ENCODE measurements at places on chromosomes 16 and 17.

DNA sequence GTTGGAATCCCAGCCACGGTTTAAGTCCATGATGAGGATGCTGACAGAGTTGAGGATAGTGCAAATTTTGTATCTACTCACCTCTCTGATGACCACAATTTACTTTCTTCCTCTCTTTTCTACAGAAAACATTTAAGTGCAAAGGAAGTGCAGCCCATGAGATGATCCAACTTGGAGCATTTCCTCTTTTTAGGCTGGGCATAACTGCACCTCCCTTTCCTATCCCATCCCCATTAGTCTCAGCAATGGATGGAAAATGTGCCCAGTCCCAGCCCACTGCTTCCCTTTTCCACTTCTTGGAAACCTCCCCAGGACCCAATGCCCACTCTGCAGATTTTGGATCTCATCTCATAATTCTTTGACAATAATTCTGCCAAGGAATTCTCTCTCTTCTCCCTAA, 16.6 kb upstream of the CCL8 start:
- no peak for DNase-seq

- no peak for DNase-seq
These were observed 24.4 kb downstream of the YWHAE start for GRCh38 chr17:1375615-1376014.

- no peak for DNase-seq
These were observed 171.4 kb downstream of the SEC14L1 start for GRCh38 chr17:77312061-77312701.

GRCh38 chr17:15649861-15650421, 30.4 kb upstream of the FBXW10B start:
- DNase-seq, result peak; percentile 31

GRCh38 chr16:86929057-86929871, 350.9 kb downstream of the FOXL1 start:
- no peak for DNase-seq

- DNase-seq, result no peak
These were observed 40.4 kb downstream of the CFDP1 start for GRCh38 chr16:75392906-75393305.

DNA sequence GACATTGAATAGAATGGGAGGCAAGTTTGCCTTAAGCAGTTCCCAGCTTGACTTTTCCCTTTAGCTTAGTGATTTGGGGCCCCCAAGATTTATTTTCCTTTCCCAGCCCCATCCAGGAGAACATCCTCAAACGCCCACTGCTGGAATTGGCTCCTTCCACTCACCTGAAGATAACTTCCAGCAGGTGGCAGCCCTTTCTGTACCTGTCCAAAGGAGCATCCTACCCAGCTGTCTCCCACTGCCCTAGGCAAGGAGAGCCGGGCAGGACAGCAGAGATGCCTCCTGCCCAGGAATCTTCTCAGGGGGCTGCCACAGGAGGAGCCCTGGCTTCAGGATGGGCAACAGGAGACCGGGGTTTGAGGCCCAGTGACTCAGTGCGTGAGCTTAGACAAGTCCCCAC, 6.4 kb downstream of the CACNG5 start:
- no peak for DNase-seq

- DNase-seq, result peak; percentile 70
These were observed 713 bp downstream of the COX11 start for GRCh38 chr17:54967621-54968261.

GRCh38 chr16:10266809-10267208, 84.6 kb upstream of the GRIN2A start:
- no peak for DNase-seq

DNA sequence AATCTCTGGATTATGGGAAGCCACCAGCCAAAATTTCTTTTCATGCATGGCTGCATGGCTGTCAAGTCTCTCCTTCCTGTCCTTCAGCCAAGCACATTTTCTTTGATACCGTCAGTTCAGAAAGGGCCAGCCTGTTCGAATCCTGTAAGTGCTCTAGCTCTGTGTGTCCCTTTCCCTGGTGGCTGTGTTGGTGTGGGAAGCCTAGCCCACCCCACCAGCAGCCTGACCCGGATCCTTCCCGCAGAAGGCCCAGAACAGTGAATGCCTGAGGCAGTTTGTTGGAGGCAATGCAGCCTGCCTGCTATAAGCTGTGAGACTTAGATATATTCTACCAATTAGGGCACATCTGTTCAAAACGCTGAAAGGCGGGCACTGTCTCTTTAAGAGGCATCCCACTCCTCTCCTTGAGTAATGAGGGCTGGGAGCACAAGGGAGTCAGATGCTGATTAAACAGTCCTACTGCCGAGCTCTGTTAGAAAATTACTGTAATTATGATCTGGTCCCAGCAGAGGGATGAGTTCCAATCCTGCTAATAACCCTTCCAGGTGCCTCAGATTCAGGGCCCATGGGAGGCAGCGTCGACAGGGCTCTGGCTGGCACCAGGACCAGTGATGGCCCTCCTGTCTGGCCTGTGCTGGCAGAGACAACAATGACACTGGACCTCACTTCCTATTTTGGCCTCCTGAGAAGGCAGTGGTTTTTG, 18.4 kb downstream of the SNX11 start:
- no peak for DNase-seq

- no peak for DNase-seq
These were observed 101.0 kb upstream of the SHISA6 start for GRCh38 chr17:11140043-11140442.

DNA sequence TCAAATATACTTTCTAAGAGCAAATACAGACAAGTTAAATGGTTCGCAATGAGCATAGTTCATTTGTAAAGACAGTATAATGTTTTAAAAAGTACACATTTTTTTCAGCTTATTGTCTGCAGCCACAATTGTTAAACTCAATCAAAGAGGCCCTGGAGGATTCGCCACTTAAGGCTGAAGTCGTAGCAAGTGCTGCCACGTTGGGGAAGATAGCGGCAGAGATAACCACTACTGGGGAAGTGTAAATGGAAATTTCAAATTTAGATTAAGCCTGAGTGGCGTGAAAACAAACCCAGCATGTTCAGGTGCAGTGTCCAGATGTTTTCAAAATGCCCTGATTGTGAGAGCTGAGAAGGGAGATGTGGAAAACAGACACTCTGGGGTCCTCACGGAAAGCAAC, 8.4 kb downstream of the PMP22 start:
- no peak for DNase-seq

GRCh38 chr17:15112846-15113617, 152.1 kb downstream of the PMP22 start:
- no peak for DNase-seq

GRCh38 chr17:55783684-55784245, 32.9 kb downstream of the PCTP start:
- no peak for DNase-seq

DNA sequence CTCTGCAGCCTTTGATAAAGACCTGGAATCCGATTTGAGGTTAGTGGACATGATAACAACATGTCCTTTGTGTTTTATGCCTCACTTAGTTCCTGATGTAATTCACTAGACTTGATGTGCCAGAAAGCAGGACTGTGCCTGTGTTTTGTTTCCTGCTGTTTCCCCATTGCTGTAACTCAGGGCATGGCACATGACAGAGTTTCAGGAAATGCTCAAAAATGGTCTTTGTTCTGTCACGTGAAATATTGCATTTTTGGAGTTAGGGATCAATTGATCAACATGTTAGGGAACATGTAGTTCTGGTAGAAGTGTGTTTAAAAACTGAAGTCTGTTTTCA, 32.8 kb downstream of the DHX38 start:
- DNase-seq, result no peak

DNA sequence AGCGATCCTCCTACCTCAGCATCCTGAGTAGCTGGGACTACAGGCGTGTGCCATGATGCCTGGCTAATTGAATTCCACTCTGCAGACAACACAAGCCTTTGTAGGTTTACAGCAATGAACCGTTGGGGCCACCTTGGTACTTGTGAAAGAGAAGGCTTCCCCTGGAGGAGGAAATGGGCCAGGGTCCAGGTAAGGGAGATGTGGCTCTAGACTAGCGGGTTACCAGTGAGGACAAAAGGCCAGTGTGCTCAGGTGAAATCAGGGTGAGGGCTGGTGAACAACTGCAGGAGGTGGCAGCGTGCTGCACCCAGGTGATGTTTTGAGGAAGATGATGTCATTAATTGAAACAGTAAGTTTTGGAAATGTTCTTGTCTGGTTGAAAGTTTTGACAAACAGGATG, 6.7 kb downstream of the SDR42E1 start:
- no peak for DNase-seq

GRCh38 chr16:11752856-11753255, 10.2 kb upstream of the TXNDC11 start:
- no peak for DNase-seq

DNA sequence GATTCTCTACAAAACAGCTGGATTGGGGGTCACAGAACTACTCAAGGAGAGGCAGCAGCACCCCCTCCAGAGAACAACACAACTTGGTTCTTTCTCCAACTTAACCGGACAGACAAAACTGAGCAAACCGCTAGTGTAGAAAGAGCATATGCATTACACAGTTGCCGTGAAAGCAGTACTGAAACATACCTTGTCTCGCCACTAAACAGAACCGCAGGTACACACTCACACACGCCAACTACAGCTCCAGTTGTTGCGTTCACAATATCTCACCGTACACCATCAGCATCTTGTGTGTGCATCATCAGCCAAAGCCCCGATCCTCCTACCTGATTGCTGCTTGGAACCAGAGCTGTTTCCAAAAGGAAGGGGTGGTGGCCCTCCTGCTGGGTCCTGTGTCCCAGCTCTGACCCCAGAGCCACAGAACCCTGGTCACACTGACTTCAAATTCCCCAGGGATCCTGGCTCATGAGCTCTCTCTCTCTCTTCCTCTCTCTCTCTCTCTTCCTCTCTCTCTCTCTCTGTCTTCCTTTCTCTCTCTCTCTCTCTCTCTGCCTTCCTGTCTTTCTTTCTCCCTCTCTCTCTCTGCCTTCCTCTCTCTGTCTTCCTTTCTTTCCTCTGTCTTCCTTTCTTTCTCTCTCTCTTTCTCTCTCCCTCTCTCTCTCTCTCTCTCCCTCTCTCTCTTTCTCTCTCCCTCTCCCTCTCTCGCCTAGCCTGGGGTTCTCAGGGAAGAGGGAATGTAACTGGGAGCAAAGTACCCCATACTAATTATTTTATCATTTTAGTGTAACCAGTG, 8.4 kb downstream of the PIMREG start:
- DNase-seq, result no peak

- no peak for DNase-seq
These were observed 23.8 kb downstream of the MINK1 start for GRCh38 chr17:4856937-4857314.

DNA sequence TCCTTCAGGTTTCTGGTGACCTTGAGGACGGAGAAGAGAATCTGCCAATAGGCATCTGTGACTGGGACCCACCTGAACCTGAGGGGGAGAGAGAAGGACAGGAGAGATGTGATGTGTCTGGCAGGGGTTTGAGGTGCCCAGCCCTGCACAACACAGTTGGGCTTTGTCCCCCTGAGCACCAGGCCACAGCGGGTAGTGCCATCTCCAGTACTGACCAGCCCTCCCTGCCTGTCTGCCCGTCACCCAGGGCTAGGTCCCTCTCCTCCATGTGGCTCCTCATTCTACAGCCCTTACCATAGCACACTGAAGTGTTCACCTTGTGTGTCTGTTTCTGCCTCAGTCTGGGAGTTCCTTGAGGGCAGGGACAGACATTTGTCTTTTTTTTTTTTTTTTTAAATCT, 30.8 kb downstream of the NLRP1 start:
- no peak for DNase-seq

DNA sequence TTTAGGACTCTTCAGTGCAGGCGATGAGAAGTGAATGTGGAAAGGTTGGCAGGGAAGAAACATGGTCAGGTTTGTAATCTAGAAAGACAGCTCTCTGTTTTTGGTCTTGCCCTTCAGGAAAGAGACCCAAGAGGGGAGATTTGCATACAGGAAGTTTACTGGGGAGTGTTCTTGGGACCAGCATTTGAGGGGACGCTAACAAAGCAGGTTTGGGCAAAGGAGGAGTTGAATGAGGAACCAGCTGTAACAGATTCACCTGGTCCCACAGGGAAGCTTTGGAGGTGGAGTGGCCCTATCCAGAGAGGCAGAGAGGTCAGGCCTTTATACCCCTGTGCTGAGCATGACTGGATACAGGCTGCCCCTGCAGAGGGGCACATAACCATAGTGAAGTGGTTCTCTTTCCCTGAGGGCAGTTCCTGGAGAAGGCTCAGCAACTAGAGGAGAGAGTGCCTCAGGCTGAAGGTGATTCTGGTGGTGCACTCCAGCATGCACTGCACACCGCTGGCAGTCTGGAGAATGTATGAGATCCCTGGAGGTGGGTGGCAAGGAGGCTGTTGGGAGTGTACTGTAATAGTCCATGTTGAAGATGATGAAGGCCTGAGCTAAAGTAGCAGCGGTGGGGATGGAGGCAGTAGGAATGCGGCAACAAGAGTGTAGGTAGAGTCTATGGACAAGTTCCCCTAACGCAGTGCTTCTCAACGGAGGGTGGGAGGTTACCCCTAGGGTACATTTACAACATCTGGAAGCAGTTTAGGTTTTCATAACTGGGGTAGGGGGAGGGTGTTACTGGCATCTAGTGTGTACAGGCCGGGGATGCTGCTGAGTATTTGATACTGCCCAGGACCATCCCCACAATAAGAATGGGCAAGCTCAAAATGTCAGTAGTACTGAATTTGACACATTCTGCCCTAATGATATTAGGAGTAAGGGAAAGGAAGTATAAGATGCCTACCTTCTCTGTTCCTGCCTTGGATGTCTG, 37.2 kb downstream of the MAP2K6 start:
- DNase-seq, result no peak

DNA sequence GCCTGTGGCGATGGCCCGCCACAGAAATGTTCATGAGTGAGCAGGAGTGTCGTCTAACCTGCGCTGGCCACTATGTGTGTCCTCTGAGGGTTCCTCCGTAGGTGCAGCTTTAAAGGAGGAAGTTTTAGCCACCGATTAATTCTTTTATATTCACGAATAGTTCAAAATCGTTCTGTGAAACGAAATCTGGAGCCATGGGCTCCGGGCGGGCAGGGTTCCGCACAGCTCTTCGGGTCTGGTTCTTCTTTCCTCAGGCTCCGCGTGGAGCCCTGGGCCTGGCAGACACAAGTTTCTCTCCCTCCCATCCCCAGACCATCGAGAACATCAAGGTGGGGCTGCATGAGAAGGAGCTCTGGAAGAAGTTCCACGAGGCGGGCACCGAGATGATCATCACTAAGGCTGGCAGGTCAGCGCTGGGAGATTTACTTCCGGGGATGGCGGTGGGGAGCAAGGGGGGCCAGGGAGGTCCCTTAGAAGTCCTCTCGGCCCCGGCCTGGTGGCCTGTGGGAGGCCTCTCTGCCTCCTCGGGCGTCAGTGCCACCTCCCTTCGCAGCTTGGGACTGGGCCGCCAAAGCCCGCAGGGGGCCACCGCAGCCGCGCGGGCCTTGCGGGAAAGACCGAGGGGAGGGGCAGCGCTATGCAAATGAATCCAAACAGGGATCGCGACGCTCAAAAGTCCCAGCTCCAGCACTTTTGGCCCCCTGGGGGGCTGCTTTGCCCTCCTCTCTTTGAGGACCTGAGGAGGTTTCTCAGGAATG, 5.2 kb downstream of the TBX4 start:
- DNase-seq, result no peak

DNA sequence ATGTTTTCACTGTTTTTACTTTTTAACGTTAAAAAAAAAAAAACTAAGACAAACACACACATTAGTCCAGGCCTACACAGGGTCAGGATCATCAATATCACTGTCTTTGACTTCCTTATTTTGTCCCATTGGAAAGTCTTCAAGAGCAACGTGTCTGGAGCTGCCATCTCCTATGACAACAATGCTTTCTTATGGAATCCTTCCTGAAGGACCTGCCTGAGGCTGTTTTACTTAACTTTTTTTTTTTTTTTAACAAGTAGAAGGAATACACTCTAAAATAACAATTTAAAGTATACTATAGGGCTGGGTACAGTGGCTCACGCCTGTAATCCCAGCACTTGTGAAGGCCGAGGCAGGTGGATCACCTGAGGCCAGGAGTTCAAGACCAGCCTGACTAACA, 71.8 kb upstream of the BCAR1 start:
- no peak for DNase-seq

Measured in ACHN (cell line).